Caki2 (cell line): ENCODE measurements at places on chromosomes 5 and 9. TPM values are rescaled to one million over a fixed set of nuclear protein-coding genes. Genes with fewer than 3 reads are reported as not detected.

The ACOT12 gene
- not detected in 2 replicates for total RNA-seq

The CRB2 gene
- not detected in 2 replicates for total RNA-seq

The CAMK4 gene
- total RNA-seq = 2.7 and 7.1 TPM in 2 replicates

GRCh38 chr5:108661024-108661423 is 86.7 kb upstream of the FER start:
- DNase-seq = no peak
